ENCODE measurements at places on chromosomes 2 and 18.

DNA sequence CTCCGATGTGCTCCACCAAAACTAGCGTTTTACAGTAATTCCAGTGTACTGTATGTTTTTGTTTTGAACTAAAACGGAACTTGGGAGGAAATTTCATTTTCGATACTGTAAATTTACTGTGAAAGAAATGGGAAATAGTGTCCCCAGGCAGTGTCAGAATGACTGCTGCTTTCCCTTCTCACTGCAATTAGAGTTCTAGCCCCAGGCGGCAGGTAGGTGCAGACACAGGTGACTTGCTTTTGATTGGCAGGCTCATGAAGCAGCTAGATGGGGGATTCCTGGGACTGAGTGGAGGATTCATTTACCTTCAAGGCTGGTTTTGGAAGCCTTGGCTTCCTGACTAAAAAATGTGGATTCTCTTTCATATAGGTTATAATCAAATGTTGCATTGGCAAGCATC, 27.0 kb downstream of the RPRM start:
- DNase-seq: no peak

GRCh38 chr18:48914581-48915251, 36.0 kb downstream of the SMAD7 start:
- no peak for DNase-seq

DNA sequence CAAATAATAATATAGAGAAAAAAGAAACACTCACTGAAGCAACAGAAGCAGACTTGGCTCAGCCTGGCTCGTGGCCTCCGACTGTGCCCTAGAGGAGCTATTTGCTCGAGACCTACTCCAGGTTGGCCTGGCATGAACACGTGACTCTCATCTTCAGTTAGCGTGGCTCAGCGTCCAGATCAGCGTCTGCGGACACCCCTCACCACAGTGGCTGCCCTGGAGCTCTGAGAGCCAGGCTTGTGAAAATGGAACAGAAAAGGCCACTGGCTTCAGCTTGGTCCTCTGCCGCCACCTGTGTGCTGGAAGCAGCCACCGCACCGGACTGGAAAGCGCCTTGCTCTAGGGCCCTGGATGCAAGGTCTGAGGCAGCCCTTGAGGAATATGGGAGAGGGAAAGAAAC, 1184.0 kb upstream of the GYPC start:
- no peak for DNase-seq

- DNase-seq: no peak
Observed at GRCh38 chr2:31475692-31476091, 61.1 kb upstream of the XDH start.

GRCh38 chr2:1584051-1584531, 160.2 kb downstream of the PXDN start:
- no peak for DNase-seq

DNA sequence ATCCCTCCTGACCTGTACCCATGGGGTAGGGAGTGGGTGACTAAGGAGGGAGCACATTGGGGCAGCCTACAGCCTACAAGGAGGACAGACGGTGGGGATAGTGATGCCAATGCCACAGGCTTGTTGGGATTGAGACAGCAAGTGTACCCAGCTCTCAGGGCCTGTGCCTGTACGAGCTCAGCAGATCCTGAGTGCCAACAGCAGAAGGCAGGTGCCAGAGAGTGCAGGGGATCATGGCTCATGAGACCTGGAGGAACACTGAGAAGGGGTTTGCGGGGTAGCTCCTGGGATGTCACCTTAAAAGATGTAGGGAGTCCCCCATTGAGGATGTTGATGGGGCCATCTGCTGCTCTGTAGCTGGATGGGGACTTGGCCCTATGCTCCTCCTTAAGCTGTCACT, 10.3 kb upstream of the SNED1 start:
- DNase-seq: no peak

DNA sequence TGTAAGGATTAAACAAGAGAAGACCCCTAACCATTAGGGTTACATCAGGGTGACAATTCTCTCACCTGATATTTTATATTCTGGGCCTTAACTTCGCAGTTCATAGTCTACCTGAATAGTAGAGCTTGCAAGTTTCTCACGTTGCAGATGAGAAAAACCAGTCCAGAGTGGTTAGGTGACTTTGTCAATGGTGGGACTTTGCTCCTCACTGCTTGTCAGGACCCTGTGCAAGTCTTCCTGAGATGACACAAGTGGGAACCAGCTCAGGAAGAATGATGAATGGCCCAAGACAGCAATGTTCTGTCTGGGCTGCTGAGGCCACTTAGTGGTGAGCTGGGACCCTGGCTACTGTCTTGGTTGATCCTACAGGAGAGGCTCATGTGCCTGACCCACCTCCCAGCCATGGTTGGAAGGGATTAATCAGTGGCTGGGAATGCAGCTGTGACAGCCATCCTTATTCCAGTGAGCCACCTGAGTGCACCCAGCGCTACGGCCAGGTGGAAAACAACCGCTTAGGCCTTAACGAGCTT, 16.9 kb downstream of the LGALSL start:
- DNase-seq: no peak

DNA sequence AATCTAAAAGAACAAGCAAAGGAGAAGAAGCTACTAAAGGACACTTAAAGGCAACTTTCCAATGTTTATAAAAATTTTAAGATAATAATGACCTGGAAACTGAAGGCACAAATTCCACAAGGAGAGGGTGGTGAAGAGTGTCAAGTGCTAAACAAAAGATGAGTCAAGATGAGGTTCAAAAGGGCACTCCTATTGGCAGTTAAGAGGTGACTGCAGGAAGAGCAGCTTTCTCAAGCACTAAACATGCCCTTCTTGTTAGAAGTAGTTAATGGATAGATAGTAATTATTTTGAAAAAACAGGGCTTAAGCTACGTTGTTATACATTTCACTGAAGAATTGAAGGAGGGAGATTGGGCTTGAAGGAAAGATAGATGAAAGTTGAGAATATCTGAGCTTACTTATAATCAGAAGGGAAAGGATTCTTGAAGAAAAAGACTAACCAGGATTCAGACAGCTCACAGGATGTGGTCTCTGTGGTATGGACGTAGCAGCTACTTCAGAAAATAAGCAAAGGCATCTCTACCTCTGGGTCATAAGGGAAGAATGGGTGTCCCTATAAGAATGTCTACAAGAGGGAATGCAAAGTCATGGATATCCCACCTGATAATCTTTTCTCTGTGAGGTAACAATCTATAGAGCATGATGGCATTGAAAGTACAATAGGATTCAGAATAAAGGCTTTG, 454.7 kb upstream of the SLC39A10 start:
- no peak for DNase-seq

DNA sequence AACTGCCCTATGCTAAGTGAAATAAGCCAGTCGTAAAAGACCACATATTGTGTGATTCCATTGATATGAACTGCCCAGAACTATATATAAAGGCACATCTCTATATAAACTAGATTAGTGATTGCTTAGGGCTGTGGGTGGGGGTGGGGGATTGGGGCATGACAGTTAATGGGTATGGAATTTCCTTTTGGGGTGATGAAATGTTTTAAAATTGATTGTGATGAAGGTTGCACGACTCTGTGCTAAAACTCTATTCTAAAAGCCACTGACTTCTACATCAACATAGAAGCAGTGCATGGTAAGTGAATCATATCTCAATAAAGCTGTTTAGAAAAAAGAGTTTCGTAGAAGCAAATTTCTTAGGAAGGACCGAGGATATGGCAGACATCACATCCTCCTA, 53.0 kb downstream of the CDCA7 start:
- no peak for DNase-seq

DNA sequence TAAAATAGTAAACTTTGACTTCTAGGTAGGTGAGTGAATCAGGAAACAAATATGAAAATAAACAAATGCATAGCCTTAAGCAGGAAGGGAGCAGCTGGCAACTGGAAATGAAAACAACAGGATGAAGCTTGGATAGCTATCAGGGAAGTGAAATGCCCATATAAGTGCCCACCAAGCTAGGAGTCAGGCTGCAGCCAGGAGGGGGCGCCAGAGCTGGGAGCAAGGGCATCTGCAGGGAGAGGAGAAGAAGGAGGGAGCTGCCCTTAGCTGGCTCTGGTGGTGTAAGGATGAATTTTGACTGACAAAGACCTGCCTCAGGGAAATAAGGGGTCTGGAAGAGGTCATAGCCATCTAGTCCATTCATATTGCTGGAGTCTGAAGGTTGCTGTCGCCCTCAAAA, 298.3 kb downstream of the TDRD15 start:
- no peak for DNase-seq

GRCh38 chr18:62164855-62165487, 21.9 kb downstream of the PIGN start:
- no peak for DNase-seq

GRCh38 chr2:64298161-64298560, 153.9 kb upstream of the PELI1 start:
- DNase-seq: no peak

- no peak for DNase-seq
Observed at GRCh38 chr2:54295911-54296310, 39.9 kb upstream of the TSPYL6 start.

- no peak for DNase-seq
Observed at GRCh38 chr2:150465703-150466569, 21.5 kb downstream of the RND3 start.

DNA sequence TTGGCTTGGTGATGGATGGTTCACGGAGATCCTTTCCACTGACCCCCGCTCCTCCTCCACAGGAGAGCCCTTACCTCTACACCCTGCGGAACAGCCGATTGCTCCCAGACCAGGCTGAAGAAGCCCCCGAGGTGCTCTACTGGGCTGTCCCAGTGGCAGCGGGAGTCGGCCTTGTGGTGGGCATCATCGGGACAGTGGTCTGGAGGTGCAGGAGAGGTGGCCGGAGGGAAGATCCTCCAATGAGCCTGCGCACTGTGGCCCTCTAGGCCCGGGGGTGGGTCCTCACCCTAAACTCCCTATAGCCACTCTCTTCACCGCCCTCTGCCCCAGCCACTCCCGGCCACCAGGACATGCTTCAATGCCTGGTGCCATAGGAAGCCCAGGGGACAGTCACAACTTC, 108.8 kb upstream of the PPP1CB start:
- no peak for DNase-seq

DNA sequence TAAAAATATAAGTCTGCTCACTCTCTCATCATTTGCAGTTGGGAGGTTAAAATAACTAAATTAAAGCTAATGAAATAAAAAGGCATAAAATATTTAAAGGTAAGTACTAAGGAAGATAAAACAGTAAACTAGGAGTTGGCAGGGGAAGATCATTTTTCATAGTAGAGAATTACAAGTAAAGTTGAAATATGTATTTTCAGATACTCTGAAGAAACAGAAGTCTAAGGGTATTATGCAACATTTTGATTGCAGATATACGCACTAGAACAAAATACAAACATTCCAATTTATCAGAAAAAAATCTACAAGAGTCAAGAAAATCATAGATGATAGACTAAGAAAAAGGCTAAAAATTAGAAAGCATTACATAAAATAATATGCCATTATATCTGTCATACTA, 167.6 kb upstream of the CTAGE1 start:
- no peak for DNase-seq

GRCh38 chr2:20617892-20618467, 32.9 kb downstream of the HS1BP3 start:
- DNase-seq: no peak

GRCh38 chr2:239282448-239283287, 118.2 kb downstream of the HDAC4 start:
- no peak for DNase-seq

DNA sequence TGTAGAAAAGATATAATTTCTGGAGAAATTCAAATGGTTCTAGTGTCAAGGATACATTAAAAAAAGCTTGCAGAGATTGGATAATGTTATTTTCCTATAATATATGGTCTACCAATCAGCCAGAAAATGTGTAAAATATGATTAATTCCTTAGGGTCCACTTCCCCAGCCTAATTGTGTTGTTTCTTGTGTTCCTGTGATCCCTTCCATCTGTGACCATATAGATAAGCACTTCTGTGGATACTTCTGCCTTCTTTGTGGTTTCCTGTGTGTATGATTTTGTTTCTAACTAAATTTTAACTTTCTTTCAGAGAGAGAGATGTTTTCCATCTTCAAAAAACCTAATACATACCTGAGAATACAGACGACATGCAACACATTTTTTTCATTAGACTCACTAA, 367.1 kb upstream of the PIK3C3 start:
- DNase-seq: no peak

DNA sequence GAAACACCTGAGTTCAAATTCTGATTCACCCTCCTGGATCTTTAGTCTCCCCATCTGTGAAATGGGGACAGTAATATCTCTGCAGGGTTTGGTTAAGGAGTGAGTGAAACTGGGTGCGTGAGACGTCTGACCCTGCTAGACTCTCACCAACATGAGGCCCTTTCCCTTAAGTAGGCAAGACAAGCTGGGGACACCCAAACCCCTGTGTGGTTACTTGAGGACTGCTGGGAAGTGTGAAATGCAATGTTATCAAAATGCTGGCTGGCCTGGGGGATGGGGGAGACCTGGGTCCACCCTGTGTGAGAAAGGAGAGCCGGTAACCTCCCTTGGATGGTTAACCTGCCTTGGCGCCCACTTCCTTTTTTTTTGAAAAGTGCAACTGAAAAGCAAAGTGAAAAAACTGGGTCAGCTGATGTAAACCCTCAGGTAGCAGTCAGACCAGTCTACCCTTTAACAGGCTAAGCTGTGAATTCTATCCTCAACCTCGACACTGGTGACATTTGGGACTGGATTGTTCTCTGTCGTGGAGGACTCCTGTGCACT, 82.3 kb downstream of the INPP5D start:
- DNase-seq: peak; percentile 8

DNA sequence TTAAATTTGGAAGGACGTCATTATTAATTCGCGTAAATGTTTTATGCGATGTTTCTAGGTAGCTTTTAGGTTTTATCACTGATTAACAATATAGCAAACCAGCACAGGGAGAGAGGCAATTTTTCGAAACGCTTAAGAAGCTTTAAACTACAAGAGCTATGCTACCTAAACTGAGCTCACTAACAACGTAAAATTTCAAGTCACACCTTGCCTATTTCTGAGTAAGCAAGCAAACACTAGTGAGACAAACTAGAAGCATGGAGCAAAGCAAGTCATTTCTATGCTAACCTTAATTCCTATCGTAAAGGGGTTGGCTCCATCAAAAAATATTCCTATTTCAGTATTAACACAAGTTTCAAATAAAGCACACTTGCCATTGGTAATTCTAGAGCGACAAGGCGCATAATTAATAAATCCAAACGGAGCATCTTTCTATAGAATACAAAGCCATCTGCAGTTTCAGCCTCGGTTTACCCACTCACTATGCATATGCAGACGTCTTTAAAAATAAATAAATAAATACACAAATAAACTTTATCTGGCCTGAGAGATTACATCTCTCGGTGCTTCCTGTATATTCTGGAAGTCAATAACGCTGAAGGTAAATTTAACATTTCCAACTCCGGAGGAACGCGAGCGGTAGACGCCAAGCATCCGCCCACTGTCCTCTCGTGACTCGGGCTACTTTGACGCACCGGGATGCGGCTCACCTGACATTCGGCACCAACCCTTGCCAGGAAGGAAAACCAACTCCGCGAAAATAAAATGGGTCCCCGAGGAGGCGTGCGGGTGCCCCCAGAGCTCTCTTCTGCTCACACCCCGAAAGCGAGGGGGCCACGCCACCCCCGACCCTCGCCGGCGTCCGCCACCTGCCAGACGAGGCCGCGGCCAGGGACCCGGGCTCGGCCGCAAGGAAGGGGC, 947 bp downstream of the ITSN2 start:
- DNase-seq: peak; percentile 41

GRCh38 chr2:231007286-231008098, 11.6 kb downstream of the SPATA3 start:
- DNase-seq: no peak

- no peak for DNase-seq
Observed at GRCh38 chr2:11898576-11898975, 152.1 kb downstream of the LPIN1 start.
